NCI-H510A treated with DMSO at 0.1 percent for 48 hours (cell line): ENCODE measurements at places on chromosomes 1 and 21.

DNA sequence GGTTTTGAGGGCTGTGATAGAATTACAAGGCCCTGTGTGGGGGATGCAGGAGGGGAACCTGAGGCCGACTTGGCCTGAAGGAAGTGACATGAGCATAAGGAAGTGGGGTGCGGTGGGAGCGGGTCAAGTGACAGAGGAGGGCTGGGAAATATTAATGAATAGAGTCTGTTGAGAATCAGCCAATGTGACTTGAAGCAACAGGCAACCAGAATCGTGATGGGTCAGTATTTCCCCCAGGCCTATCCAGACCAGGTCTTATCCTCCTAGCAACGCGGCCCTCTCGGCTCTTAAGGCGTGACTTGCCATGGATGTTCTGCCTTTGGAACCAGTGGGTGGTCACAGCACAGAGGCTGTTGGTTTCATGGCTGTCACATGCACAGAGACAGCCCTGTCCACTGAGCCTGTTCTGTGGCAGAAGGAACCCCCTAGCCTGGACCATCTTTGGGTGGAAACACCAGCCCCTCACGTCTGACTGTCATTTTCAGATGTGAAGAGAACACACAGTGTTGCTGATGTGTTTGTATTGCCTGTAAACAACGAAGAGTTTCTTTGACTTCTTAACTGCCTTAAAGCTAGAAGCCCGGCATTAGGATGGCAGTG lies 468.8 kb downstream of the CAMTA1 start:
- no peak for DNase-seq

GRCh38 chr1:245871915-245872314 lies 635.2 kb downstream of the SMYD3 start:
- DNase-seq, result no peak

GRCh38 chr1:100396651-100397050 lies 44.3 kb downstream of the CDC14A start:
- DNase-seq, result no peak

DNA sequence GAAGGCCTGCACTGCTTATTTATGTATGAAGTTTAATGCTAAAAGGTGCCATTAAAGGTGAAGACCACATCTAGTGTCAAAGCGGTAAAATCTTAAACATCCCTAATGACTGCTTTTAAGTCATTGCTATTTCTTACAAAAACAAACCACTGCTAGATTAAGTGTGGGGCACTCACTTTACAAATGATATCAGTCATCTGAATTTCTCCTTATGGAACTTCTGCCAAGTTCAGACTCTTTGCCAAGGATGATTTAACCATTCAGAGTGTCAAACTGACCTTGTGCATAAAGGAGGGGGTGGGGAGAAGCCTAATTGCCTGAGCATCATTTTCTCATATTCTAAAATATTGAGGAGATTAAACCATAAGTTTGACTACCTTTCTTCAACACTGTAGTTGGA lies 271.5 kb downstream of the TGFB2 start:
- DNase-seq, result no peak
